ENCODE measurements at places on chromosomes 12 and 14.
A peak's percentile ranks its signal among the peaks of the same experiment; 100 is the strongest.

GRCh38 chr12:28374556-28374955 is 184.3 kb downstream of the CCDC91 start:
- DNase-seq = no peak

GRCh38 chr14:56731187-56731586 is 79.1 kb downstream of the OTX2 start:
- no peak for DNase-seq

DNA sequence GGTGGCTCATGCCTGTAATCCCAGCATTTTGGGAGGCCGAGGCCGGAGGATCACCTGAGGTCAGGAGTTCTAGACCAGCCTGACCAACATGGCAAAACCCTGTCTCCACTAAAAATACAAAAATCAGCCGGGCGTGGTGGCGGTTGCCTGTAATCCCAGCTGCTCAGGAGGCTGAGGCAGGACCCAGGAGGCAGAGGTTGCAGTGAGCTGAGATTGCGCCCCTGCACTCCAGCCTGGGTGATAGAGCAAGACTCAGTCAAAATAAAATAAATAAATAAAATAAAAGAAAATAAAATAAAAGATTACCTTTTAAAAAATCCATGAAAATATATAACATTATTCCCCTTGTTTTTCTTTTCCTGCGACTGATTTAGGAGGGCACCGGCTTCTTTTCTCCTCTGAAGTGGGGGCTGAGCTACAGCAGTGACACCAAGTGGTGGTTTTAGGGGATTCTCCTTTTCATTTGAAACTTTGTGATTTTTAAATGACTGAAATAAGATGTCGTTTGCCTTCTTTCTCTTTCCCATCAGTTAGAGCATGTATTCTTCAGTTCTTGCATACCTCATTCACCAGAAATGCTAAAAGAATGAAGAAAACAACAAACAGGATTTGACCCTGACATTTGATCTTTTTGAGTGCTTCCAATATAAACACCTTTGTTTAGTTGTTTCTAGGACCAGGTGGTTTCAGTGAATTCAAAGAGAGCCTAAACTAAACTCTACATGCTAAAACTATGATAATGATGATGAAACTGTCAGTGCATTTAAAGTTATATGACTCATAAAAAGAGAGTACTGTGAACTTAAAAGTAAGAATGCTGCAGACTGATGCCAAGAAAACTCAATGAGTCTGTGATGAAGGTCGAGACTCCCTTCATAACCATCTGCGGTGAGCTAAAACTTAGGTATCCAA is 22.6 kb upstream of the PKP2 start:
- no peak for DNase-seq

GRCh38 chr14:76936483-76936882 is 92.0 kb downstream of the IRF2BPL start:
- DNase-seq = no peak

- DNase-seq = no peak
These were observed 10.5 kb downstream of the LDHB start for GRCh38 chr12:21647179-21647578.

DNA sequence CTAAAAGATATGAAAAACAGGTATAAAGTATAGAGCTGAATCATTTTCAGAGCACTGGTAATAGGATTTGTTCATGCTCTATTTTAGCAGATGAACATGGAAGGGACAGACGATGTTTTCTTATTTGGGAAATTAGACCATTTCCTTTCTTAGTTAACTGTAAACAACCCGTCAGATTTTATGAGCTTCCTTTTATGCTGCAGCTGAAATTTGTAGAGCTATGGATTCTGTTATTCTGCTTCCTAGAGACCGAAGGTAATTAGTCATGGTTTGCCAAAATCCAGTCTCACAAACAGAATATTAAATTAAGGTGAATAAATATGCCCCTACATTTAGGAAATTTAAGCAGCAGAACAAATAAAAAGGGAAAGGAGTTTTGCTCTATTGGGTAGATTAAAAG is 180.2 kb upstream of the SYT1 start:
- no peak for DNase-seq

- DNase-seq = no peak
These were observed 40.1 kb upstream of the YAF2 start for GRCh38 chr12:42278128-42278510.

- DNase-seq = no peak
These were observed 38.2 kb downstream of the IFT43 start for GRCh38 chr14:76023757-76024156.

DNA sequence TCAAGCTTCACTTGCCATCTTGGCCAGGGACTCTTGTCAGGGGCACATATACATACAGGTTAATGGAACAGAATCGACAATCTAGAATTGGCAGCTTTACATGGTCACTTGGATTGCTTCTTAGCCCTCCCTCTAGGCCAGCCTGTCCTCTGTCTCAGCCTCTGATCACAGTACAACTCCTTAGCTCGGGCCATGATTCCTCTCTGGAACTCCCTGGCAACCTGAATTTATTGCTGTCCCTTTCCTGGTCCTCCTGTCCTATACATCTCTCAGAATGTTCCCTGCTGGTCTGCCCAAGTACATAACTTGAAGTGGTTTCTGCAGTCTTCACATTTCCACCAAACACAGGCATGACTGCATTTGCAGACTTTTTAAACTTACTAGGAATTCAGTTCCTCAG is 79.9 kb upstream of the CCDC175 start:
- no peak for DNase-seq

DNA sequence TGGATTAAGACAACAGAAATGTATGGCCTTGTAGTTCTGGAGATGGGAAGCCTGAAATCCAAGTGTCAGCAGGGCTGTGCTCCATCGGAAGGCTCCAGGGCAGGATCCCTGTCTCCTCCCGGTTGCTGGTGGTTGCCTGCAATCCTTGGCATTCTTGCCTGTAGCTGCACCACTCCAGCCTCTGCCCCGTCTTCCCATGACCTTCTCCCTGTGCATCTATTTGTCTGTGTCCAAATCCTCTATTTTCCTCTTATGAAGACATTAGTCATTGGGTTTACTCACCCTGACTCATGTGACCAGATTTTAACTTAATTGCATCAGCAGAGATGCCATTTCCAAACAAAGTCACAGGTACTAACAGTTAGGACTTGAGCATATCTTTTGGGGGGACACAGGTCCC is 15.1 kb downstream of the TUNAR start:
- DNase-seq = no peak

DNA sequence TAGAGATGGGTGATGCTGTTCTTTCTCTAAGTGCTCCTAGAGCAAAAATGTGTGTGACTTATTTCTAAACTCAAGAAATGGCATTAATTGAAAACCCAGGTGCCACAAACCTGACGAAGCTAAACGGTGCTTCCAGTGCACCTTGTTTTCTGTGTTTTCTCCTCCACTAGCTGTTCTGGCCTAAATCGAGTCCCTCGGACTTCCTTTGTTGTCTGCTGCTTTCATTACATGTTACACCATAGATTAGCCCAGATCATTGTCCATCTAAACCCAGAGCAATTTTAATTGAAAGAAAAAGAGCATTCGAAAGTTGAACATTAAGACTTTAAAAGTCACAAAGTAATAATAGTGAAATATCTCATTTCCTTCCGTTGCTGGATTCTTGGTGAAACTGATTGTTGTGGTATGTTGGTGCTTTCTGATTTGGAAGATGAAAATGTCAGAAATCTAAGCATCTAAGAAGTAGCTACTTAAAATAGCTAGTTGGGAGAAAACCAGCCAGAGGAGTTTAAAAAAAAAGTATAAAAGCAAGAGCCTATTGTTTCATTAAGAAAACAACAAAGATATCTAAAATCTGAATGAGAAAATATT is 219.6 kb upstream of the G2E3 start:
- DNase-seq = no peak

GRCh38 chr12:67086116-67086515 is 183.0 kb upstream of the CAND1 start:
- DNase-seq = no peak

- DNase-seq = no peak
These were observed 93.9 kb downstream of the PLEKHG7 start for GRCh38 chr12:92796650-92797049.

DNA sequence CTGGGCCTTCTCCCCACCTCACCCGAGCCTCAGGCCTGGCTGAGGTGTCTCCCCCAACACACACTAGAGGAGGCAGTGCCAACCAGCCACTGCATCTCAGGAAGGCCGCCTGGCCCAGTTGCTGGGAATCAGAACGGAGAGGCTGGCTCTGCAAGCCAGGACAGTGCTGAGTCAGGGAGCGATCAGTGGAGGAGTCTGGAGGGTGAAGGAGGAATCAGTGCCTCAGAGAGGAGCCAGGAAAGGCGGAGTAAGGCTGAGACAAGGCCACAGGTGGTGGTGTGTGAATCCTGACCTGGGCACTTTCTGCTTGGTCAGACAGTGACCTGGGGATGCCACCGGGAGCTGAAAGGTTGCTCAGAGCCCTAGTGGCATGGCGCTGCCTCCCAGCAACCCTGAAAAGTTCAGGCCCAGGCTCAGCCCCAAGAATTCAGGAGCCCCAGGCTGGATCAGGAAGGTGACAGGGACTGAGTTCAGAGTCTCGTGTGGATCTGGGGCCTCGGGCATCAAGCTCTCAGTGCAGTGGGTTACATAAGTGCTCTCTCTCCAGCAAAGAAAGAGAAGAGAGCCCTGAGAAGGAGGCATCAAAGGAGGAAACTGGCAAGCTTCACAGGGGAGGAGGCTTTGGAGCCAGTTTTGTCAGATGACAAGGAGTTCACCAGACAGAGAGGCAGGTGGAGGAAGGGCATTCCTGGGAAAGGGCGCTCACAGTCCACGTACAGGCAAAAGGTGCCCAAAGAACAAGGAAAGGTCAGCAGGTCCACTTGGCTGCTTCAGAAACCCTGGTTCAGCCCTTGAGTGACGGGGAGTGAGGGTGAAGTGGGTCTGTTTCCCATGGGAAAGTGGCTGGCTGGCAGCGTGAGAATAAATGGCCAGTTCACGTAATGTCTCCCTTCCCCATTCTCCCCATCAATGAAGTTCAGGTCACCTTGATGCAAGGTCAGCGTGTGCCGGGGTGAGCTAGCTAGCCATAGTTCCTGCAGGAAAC is 87.8 kb downstream of the ZFP36L1 start:
- DNase-seq = no peak

DNA sequence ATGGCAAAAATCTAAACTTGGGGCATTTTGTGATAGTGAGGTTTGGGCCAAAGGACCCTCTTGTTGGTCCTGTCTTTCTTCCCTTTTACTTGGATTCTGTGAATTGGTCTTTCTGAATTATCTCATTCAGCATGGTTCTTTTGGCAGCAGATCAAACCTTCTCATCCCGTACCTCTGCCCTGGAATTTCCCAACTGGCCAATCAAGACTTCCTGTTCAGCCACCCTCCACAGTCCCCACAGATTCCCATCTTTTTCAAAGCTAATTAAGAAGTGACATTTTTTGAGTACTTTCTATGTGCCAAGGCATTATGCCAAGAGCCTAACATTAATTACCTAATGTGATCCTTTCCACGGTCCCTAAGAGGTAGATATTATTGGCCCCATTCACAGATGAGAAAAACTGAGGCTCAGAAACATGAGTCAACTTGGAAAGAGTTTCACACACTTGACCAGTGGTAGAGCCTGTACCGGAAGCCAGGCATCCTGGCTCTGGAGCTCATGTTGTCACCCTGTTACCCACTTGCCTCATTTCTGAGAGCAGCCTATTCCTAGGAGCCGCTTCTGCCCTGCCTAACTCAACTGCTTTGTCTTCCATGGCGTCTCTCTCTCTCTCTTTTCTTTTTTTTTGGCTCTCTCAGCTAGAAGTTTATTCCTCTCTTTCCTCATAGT is 135.9 kb downstream of the C12orf75 start:
- DNase-seq = no peak

DNA sequence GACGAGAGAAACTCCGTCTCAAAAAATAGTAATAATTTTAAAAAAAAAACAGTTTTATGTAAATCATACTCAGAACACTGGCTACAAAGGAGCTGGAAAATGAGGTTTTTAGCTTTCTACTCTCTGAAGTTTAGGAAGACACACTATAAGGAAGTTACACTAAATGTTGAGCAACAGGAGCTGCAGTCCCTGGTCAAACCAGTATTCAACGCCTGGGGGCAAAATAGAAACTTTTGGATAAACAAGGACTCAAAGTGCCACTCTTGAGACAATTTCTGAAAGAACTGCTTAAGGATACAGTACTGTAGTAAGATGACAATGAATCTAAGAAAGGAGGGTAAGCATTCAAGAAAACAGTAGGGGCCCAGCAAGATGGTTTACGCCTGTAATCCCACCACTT is 29.3 kb downstream of the ACTR6 start:
- DNase-seq = no peak

GRCh38 chr12:109518820-109519665 is 41.6 kb downstream of the UBE3B start:
- peak; percentile 8 for DNase-seq

DNA sequence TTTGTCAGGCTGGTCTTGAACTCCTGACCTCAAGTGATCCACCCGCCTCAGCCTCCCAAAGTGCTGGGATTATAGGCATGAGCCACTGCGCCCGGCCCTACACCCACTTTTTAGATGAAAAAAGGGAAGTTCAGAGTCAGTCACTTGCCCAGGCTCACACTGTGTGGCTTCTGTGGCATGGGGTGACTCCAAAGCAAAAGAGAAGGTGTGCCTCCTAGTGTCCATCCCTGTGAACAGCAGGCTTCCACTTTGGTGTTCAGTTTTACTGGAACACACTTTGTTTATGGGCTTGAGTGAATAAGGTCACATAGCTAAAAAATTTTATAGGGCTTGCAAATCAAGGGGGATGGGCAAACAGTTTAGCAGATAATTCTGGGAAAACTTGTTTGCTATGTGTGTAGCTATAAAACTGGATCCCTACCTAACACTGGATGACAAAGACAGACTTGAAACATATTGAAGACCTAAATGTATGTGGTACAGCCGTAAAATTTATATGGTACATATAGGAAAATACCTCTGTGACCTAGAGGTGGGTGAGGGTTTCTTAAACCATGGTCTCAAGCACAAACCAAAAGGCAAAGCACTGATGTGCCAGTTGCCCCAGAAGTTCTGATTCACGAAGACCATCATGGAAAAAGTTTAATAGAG is 54.9 kb downstream of the EID3 start:
- no peak for DNase-seq

GRCh38 chr14:94136575-94137331 is 7.3 kb upstream of the IFI27L2 start:
- DNase-seq = peak; percentile 73

GRCh38 chr14:30985796-30986195 is 39.7 kb upstream of the AP4S1 start:
- DNase-seq = no peak

DNA sequence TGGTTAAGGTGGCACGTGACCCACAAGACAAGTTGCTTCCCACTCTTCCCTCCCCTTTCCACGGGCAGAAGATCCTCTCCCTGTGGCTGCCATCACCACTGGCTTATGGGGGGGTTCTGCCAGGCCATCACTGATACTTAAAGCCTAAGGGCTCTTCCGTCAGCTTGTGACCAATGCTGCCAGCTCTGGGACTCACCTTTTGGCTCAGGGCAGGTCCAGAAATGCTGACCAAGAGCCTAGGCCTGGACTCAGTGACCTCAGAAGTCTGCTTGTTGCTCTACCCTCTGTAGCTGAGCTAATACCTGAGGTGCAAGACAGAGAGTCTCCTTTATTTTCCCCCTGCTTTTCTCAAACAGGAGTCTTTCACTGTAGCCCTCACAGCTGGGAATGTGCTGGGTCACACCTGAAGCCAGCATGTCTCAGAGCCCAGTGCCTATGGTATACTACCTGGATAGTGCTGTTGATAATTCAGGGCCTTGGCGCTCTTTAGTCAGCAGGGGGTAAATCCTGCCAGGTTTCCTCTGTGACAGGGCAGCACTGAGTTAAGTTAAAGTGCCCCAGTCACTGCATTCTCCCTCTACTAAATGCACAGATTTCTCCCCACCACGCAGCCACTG is 19.7 kb downstream of the FGD4 start:
- DNase-seq = no peak

GRCh38 chr12:51224625-51225024 is 6.8 kb upstream of the POU6F1 start:
- DNase-seq = no peak

GRCh38 chr14:54922598-54922997 is 20.0 kb upstream of the GCH1 start:
- DNase-seq = no peak

Data from stimulated activated CD8-positive, alpha-beta memory T cell treated with anti-CD3 and anti-CD28 coated beads, Interleukin-15, amount 100 ng/mL, for 24 hours (primary cell).